GM19239 (cell line): ENCODE measurements at places on chromosomes 4 and X.

DNA sequence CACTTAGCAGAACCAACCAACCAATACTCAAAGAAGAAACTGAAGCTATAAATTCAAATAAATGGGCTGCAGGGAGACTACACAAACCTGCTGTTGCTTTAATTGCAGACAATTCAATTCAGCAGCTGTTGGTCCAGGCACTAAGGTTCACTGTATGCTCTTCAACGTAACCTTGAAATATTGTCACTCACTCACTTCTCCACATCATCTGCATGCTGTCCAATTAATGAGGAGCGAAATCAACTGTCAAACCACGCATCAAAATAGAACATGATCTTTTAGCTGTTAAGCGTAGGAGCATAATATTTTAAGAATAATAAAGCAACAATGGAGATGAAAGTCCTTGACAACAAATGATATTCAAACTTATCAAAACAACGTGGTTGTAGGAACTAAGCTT, 17.0 kb downstream of the ENOX2 start:
- no peak for DNase-seq

DNA sequence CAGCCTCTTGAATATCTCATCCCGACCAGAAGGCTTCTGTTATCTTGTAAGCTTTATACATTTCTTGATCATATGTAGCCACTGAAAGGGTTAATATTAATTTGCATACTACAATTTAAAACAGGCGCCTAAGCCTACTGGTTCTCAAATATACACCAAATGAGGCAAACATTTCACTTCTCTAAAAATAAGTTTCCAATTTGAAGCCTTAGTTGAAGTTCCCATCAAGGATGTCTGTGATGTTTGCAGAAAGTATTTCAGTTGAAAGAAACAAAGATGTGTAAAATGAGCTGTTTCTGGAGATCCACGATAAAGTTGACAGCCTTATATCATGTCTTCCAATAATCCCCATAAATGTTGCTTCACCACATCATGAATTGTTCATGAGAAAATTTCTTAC, 70.6 kb downstream of the KIT start:
- no peak for DNase-seq

DNA sequence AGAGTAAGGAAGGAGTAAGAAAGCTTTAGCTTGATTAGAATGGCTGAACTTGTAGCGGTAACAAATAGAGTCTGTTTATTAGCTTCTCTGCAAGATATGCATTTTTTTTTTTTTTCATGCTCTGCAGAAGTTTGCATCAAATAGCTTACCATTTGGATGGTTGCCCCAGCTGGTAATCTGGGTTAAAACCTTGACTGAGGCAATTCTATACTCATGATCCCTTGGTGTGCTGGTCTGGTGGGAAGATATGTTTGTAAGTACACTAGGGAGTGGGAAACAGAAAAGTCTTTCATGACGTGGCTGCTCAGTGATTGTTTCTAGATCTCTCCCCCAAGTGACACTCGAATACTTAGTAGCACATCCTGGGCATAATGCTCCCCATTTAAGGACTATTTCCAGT, 32.1 kb downstream of the SEPTIN11 start:
- DNase-seq, result no peak

DNA sequence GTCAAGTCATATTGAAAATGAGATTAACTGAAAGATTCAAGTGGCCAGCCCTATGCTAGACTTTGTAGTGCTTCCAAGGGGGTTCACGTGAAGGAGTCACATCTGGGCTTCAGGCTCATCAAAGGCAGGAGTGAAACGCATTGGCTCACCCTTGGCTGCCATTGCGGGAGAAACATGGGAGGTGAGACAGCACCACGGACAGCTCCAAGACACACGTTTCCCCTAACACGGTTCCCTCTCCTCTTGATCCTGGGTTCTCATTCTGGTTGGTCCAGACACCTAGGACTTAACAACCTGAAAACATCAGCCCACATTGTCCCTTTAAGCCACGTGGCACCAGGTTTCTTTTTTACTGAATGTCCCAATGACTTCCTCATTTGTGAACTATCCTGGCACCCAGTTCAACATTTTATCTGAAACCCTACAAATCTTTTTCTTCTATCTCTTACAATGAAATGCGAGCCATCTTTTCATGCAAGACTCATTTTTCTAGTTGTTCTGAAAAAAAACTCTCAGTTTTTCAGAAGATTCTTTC, 279.0 kb upstream of the VCX3A start:
- DNase-seq, result no peak

- DNase-seq, result no peak
Measured at GRCh38 chrX:1659664-1660461, 45.0 kb downstream of the ASMT start.

- DNase-seq, result no peak
Measured at GRCh38 chrX:118603981-118604380, 108.4 kb downstream of the DOCK11 start.

GRCh38 chrX:789096-789495, 158.5 kb downstream of the SHOX start:
- no peak for DNase-seq

- no peak for DNase-seq
Measured at GRCh38 chr4:137514406-137515111, 17.7 kb downstream of the PCDH18 start.

- no peak for DNase-seq
Measured at GRCh38 chrX:69995362-69996112, 54.2 kb downstream of the AWAT2 start.

DNA sequence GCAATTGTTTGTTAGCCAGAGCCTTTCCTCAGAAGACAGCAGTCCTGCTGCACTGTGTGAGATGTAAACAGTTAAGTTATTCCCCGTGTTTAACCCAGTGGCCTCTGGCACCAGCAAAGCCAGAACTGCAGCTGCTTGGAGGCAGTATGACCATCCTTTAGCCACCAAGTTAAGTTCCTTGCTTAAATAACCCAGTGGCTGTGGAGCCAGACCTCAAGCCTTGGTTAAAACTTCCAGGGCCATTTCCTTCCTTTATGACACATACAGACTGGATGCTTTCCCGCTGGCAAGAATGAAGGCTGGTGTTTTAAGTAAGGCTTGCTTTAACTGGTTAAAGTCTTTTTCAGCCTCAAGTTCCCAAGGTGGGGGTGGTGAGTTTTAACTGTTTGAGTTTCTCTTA, 379.8 kb downstream of the DCAF12L2 start:
- no peak for DNase-seq

- no peak for DNase-seq
Measured at GRCh38 chr4:133887723-133888122, 313.9 kb downstream of the PABPC4L start.

DNA sequence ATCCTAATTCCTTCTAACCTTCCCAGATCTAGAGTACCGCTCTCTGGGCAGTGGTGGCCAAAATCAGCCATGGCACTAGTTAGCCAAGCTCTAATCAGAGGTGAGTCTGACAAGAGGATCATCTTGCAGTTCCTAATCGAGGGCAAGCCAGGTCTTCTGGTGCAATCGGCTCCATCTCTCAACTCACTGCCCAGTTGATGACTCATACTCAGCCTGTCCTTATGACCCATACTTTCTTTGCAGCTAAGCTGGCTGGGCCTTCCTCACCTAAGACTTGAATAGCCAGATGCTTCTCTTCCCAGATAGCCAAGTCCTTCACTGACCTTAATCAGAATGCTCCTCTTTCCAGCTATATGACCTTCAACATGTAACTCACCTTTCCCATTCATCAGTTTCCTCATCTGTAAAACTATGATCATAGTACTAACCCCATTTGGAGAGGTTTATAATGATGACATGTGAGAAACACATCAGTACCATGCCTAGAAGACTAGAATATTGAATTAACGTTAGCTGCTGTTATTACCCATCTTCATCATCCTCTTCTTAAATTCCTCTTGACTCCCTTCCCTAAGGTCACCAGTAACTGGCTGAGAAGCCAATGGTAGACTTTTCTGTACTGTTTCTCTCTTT, 57.1 kb downstream of the RELL1 start:
- no peak for DNase-seq
